NCI-H2029 (cell line): ENCODE measurements at places on chromosomes 4 and X.

GRCh38 chr4:173231916-173232315 lies 63.3 kb downstream of the GALNT7 start:
- no peak for DNase-seq

- peak; percentile 25 for DNase-seq
These were observed 162.3 kb upstream of the MAMLD1 start for GRCh38 chrX:150200820-150201287.

GRCh38 chrX:154317391-154317995 lies 21.9 kb downstream of the TKTL1 start:
- no peak for DNase-seq

GRCh38 chr4:60500810-60501209 lies 699.3 kb upstream of the ADGRL3 start:
- no peak for DNase-seq

DNA sequence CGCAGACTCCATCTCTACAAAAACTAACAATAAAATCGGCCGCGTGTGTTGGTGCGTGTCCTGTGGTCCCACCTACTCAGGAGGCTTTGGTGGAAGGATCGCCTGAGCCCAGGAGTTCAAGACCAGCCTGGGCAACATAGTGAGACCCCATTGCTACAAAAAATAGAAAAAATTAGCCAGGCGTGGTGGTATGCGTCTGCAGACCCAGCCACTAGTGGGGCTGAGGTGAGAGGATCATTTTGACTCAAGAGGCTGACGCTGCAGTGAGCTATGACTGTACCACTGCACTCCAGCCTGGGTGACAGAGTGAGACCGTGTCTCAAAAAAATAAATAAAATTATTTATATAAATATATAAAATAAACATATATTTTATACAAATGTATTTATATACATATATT lies 22.3 kb downstream of the ASMTL start:
- no peak for DNase-seq

- no peak for DNase-seq
These were observed 510.6 kb downstream of the RAB28 start for GRCh38 chr4:12973522-12973921.

DNA sequence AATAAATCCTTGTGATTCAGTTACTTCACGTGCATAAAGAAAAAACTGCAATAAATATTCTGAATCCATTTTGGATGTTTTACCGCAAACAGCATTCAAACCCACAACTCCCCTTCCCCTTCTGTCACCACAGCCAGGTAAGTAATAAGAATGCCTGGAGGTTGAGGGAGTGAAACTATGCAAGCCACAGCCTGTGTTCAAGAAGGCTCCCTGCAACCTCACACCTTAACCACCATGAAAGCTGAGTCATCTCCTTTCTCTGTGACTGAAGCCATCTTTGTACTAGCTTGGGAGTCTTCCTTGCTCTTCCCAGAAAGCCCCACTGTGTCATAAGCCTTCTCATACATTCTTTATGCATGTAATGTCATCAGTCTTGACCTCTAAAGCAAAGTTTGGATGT lies 297.0 kb upstream of the PUDP start:
- DNase-seq = no peak

DNA sequence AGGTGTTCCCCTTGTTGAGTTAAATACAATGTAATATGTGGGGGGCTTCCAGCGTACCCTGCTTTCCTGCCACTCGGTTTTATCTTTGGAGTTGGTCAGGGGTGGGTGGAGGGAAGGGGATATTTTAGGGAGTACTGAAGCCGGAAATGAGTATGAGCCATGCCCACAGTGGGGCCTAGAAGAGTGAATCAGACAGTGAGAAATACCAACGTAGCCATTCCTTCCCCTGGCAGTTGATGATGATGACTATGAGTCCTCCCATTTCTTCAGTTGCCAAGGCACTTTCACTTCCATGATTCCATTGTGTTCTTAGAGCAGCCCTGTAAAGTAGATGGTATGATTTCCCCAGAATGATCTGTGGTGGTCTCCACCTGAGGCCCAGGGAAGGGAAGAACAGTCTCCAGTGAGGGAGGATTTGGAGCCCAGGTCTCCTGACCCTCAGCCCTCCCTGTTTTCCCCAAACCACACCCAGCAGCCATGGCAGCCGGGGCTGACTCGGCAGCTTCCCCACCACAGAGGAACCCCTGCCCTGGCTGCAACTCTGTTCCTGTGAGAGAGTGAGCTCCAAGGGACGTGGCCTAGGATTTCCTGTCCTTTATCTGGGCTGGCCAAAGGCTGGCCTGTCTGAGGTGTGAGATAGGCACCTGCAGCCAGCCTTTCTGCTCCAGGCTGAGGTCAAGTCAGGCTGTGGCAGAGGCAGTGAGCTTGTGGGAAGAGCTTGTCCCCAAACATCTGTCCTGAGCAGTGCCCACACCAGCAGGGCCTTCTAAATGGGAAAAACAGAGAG lies 52.7 kb downstream of the STARD8 start:
- no peak for DNase-seq

DNA sequence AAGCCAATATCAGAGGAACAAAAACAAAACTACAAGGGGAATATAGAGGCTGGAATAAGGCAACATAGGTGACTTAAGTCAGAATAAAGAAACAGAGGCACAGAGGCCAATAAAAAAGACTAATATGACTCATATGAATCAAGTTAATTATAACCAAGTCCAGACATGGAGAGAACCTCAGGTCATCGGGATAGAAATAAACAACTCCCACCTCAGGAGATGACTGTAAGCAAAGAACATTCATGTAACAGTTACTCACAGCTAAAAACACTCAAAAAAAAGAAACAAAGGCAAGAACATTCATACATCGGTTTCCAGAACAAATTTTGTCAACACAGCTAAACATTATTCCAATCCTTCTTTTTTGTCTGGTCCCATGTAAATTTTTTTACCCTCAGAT lies 60.3 kb upstream of the RXFP1 start:
- no peak for DNase-seq

DNA sequence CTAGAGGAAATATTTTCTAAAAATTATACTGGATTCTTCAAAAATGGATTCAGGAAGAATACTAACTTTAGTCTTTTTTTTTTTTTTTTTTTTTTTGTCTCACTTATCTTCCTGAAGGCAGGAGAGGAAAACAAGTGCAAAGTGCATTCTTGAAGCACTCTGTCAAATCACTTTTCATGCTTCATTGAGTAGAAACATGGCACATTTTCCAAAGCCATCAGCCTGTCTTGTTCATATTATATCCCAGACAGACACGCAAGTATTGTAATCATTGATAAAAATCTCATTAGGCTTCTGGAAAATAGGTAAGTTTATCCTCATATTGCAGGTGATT lies 1.2 kb downstream of the BBS12 start:
- no peak for DNase-seq

GRCh38 chrX:2609431-2610238 lies 81.5 kb upstream of the CD99 start:
- DNase-seq = no peak

DNA sequence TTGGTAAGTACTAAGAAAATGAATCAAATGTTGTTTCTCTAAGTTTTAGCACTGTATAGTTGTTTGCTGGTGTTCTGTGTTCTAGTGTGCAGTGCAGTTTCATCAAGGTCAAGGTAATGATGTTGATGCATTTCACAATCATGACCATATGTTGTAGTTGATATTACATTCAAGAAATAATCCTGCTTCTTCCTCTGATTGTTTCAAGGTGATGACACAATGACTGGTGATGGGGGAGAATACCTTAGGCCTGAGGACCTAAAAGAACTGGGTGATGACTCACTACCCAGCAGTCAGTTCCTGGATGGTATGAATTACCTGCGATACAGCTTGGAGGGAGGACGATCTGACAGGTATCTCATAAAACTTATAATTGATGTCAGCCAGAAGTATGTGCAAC lies 261.6 kb downstream of the ANK2 start:
- no peak for DNase-seq

GRCh38 chr4:74223801-74224200 lies 65.9 kb downstream of the MTHFD2L start:
- DNase-seq = no peak

GRCh38 chrX:150573702-150574101 lies 5.3 kb downstream of the MTM1 start:
- no peak for DNase-seq

DNA sequence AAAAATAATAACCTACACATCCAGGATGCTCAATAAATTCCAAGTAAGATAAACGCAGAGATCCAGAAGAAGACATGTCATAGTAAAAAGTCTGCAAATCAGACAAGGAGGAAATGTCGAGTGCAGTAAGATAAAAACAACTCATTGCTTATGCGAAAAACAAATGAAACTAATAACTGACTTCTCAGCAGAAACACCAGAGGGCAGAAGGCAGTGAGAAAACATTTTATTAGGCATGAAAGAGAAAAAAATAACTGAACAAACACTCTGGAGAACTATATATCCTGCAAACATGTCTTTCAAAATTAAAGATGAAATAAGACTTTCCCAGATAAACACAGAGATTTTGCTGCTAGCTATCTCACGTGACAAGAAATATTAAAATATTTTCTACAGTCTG lies 201.3 kb upstream of the CTSO start:
- DNase-seq = no peak

DNA sequence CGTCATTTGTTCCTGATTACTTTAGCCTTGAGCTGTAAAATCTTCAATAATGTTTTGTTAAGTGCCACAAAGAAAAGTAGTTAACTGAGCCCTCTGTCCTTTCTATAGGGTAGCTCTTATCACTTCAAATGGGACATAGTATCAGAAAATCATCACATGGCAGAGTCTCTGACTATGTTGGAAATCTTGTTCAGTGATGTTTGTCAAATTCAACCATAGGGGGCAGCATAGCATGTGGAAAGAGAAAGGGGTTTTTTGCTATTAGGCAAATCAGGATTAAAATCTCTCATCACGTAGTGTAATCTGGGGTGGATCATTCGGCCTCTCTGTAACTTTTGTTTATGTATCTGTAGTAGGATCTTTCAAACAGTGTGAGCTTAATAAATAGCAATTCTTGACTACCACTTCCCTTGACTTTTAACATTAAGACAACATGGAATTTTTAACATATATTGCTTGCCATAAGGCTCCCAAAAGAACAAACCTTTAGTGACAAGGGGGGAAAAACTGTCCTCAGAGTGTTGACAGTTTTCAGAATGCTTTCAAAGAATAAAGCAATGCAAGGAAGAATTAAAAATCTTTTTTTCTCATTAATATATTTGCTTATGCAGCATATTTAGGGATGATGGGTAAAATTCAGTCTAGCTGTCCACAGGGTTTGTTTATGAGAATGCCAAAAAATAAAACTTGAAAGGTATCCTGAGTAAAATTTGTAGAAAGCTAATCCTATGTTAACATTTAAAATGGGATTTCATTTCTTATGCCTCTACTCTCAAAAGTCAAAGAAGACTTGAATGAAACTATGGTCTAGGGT lies 127.2 kb downstream of the FBXW7 start:
- no peak for DNase-seq

GRCh38 chr4:164345756-164346155 lies 408.2 kb upstream of the SMIM31 start:
- no peak for DNase-seq

DNA sequence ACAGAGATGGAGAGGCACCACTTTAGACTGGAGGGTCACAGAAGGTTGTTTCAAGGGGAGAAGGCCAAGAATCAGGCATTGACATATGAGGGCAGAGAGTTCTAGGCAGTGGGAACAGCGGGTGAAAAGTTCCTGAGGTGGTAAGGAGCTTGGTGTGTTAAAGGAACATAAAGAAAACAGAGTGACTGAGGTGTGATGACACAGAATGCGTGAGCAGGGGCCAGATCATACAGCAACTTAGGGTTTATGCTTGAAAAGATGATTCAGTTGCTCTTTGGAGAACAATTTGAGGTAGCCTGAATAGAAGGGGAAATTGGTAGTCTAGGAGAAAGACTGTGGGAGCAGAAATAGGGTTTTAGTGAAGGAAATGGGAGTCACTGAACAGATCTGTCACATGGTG lies 179.2 kb downstream of the AMELX start:
- DNase-seq = no peak

GRCh38 chr4:105417624-105418023 lies 56.2 kb downstream of the PPA2 start:
- no peak for DNase-seq

- DNase-seq = no peak
These were observed 4.5 kb downstream of the NKX3-2 start for GRCh38 chr4:13539619-13540445.

DNA sequence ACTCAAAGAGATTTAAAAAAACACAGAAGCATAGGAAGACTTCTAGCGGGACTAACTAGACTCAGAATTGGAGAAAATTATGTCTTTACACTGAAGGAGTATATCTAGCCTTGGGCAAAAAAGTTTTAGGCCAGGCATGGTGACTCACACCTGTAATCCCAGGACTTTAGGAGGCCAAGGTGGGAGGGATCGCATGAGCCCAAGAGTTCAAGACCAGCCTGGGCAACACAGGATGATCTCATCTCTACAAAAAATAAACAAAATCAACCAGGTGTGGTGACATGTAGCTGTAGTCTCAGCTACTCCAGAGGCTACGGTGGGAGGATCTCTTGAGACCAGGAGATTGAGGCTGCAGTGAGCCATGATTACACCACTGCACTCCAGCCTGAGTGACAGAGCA lies 99.5 kb downstream of the NEUROG2 start:
- no peak for DNase-seq

DNA sequence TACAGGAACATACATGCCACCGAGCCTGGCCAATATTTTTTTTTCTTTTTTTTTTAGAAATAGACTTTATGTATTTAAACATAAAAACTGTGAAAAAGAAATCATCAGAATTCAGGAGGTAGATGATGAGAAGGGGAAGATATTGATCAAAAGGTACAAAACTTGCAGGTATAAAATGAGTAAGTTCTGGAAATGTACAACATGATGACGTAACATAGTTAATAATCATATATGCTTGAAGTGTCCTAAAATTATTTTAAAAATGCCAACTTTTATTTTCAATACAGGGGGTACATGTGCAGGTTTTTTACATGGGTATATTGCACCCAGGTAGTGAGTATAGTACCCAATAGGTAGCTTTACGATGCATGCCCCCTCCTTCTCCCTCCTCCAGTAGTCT lies 337.6 kb downstream of the GRID2 start:
- DNase-seq = no peak

DNA sequence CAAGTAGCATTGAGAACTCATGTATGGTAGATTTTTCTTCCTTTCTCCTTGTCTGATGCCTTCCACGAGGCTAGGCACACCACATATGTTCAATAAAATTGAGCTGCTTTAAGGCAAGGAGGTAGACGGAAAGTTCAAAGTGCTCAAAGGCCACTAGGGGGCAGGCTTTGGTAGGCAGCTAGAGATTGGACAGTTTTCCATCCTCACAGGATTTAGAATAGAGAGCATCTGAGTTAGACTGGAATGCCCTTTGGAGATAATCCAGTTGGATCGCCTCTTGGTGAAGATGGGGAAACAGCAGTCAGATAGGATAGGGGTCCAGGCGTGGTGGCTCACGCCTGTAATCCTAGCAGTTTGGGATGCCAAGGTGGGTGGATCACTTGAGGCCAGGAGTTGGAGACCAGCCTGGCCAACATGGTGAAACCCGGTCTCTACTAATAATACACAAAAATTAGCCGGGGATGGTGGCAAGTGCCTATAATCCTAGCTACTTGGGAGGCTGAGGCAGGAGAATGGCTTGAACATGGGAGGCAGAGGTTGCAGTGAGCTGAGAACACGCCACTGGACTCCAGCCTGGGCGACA lies 30.4 kb downstream of the ELF4 start:
- DNase-seq = peak; percentile 23
